ENCODE measurements at places on chromosomes 2 and 18. TPM values are rescaled to one million over a fixed set of nuclear protein-coding genes. Genes with fewer than 3 reads are reported as not detected.

Gene INPP5D
- total RNA-seq: not detected

DNA sequence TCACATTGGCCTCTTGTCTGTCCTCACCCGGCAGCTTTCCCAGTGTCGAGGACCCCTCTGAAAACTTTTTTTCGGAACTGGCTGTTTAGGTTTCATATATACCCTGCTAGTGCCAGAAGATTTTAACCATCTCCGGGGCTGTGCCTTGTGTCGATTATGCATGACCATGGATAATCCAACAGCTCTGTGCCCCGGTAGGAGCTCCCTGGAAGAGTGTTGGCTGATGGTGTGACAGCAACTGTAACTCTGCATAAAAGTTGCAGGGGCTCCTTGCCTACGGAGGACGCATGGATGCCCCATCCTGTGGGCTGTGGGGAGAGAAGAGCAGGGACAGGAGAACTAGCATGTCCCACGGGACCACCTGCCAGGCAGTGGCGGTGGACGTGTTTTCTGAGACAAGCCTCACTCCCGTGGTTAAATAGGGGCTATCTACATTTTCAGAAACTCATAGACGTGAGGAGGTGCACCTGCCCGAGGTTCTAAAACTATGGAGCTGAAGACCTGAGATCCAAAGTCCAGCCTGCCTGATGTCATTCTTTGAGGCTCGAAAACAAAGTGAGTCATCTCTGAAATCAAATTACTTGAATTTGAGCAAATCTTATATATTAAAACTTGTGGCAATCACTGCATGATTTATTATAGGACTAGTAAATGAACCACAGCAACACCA lies 437.2 kb upstream of the HS6ST1 start:
- no peak for DNase-seq

Gene AKAIN1
- total RNA-seq: not detected

Gene TNFAIP6
- total RNA-seq: 0.92 TPM

Gene HRH4
- total RNA-seq: not detected

DNA sequence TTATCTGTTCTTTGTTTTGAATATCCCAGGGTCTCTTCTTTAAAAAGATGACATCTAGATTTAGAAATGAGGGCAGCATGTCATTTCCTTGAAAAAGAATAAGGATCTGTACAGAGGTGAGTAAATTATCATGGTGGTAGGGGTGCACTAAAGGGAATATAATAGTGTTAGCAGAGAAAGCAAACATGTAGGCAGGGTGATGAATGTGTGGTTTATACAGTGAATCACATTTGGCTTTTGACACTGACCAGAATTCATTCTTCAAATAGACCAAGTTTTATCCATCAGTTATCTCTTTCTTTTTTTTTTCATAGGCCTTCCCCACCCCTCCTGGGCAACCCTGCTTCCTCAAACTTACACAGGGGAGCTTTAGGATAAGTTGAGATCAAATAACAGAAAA lies 184.5 kb upstream of the LRP1B start:
- no peak for DNase-seq

DNA sequence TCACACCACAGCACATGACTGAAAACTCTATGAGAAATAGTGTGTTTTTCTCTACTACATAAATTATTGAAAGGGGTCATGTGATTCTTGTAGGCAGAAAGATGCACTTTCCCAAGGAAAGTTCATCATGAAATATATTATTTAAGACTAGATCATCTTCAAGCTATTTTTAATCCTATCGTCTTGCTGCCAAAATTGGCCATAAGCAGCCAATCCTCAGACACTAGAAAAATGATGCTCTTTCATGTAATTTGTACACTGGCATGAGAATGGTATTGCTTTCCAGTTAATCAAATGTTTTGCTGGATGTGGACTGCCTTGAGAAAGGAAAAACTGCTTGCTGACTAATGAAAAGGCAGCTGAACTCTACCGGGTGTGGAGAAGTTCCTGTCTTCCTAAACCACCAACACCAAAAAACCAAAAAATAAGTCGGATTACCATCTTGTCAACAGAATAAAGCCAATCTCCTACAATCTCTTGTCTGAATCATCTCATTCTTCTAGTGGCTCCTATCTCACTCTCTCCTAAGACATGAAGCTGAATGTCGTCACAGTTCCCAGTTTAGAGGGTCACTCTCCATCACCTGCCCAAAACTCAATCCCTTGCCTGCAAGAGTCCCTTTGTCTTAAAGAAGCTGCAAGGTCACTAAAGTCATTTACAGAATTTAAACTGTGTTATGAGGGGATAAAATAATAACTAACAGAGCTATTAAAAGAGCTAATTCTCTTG lies 5.3 kb downstream of the BCL2 start:
- DNase-seq: no peak

GRCh38 chr2:111618226-111618977 lies 265.6 kb downstream of the ANAPC1 start:
- DNase-seq: no peak

- DNase-seq: no peak
Measured at GRCh38 chr18:12701161-12701560, 1.4 kb downstream of the CEP76 start.

DNA sequence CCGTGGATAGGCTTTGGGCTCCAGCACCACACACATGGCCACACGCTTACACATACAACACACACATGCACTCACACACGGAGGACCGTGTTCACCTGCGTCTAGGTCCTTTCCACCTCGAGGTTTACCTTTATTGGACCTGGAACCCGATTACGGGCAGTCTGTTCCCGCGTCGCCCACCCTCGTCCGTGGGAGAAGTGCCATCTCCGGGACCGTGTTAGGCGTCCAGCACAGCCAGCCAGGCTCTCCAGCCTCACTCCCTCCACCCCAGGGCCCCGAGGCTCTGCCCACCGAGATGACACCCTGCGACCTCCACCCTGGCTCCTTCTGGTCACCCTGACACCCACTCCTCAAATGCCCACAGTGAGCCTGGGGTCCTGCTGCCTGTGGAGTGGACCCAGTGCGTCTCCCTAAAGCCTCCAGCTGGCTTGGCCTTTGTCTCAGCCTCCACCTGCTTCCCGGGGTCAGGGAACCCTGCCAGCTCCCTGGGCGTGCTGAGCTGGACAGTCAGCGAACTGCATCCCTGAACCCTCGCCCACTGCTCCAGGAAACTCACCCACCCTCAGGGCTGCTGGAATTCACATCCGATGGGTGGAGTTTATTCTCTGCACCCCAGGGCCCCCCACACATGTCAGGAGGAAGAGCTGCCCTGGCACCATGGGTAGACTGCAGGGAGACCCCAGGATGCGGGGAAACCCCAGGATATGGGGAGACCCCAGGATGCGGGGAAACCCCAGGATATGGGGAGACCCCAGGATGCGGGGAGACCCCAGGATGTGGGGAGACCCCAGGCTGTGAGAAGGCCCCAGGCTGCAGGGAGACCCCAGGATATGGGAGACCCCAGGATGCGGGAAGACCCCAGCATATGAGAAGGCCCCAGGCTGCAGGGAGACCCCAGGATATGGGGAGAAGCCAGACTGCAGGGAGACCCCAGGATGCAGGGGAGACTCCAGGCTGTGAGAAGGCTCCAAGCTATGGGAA lies 33.0 kb downstream of the ADI1 start:
- DNase-seq: no peak

GRCh38 chr18:60893355-60894097 lies 439.7 kb upstream of the CDH20 start:
- no peak for DNase-seq

Gene ZSWIM2
- total RNA-seq: not detected

DNA sequence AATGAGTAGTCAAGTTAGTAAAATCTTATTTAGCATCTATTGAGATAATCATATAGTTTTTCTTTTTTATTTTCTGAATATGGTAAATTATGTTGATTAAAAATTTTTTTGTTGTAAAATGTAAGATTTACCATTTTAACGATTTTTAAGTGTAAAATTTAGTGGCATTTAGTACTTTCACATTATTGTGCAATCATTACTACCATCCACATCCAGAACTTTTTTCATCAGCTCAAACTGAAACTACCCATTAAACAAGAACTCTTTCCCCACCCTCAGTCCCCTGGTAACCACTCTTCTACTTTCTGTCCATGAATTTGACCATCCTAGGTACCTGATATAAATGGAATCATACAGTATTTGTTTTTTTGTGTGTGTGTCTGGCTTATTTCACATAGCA lies 11.1 kb downstream of the RAB3GAP1 start:
- no peak for DNase-seq

DNA sequence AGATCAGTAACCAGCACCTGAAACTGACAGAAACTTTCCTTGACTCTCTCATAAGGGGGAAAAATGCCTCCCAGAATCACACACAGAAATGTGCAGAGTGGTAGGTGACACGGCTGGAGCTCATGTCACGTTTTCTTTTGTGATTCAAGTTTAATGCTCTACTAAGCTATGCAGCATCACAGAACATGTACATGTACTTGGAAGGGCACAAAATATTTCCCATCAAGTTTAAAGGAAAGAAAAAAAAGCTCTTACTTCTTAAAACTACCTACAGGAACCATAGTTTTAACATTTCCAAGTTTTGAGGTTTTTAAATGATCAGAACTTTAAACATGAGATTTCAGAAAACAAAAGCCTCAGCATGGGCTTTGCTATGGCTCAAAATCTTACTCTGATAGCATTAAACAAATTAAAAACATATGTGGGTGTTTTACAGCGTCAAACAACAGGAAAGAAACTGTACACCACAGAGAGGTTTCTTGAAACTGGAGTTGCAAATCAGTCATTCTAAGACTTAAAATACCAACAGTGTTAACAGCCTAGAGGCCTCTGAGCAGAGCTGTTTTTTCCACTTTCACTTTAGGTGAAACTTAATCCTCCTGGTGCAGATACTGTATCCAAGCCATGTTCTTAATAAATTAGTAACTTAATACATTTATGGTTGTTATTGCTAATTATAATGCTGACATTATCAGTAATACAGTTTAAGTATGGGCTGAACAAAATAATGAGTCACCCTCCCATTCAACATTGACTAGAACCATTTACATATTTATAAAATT lies 30.1 kb downstream of the MBP start:
- DNase-seq: peak; percentile 86

DNA sequence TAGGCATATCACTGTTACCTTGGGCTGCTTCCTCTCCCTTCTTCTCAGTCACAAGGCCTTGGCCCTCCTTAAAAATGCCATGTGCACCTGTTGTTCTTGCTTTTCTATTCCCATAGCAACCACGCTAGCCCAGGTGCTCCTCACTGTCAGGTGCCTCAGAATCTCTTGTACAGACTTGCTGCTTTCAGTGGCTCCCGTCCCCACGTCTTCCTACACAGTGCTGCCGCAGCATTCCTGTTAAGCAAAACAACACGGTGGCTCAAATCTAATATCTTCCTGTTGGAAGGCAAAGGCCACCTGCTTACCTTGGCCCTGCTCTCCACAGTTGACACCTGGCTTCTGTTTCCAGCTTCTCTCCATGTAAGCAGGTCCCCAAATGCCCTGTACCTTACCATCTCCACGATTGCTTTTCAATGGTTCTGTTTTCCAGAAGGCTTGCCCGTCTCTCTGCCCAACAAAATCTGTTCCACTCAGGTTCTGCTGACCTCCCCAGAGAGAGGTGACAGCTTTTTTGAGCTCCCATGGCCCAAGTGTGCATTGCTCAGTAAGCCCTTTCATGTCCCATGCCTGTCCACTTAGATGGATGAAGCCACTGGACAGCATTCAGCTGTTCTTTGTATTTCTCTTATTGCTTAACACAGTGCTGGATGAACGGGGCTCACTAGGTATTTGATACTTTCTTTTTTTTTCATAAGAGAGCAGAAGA lies 240.4 kb downstream of the PRKCE start:
- DNase-seq: no peak
